NCI-H2029 (cell line): ENCODE measurements at places on chromosomes 11 and 22.

DNA sequence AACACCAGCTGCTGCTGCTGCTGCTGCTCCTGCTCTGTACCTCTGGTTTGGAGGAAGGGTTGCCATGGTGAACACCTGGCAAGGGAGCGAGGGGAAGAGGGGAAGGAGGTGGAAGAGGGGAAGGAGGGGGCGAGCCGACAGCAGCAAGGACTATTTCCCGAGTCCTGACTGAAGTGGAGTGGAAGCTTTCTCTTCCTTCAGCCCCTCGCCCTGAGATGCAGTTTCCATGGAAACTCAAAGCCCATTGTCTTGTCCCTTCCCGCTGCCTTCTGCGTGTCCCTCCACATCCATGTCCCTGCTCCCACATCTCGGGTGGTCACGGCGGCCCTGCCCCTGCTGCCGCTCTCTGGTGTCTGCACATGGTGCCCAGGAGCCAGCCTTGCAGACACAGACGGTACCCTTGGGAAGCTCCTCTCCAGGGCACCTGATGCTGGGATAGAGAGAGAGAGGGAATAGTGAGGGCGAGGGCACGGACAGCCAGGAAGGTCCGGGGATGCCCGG, 28.6 kb downstream of the FAM83F start:
- no peak for DNase-seq

- DNase-seq, result no peak
These were observed 300.4 kb downstream of the TTC28 start for GRCh38 chr22:28379075-28379779.

DNA sequence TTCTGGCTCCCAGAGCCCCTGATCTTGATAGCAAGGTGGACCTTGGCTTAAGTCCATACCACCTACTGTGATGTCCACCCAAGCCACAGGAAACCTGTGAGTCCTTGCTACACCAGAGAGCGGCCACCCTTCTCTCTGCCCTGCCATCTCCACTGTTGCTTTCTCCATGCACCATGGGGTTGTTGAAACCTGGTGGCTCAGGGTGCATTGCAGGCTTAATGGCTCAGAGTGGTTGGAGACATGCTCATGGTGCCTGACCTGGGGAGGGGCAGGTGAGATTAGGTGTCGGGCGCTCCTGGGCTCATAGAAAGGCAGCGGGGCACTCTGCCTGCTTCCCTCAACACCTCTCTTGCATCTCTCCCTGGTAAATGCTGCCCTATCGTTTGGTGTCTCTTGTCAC, 25.0 kb upstream of the CACNG2 start:
- DNase-seq, result no peak

DNA sequence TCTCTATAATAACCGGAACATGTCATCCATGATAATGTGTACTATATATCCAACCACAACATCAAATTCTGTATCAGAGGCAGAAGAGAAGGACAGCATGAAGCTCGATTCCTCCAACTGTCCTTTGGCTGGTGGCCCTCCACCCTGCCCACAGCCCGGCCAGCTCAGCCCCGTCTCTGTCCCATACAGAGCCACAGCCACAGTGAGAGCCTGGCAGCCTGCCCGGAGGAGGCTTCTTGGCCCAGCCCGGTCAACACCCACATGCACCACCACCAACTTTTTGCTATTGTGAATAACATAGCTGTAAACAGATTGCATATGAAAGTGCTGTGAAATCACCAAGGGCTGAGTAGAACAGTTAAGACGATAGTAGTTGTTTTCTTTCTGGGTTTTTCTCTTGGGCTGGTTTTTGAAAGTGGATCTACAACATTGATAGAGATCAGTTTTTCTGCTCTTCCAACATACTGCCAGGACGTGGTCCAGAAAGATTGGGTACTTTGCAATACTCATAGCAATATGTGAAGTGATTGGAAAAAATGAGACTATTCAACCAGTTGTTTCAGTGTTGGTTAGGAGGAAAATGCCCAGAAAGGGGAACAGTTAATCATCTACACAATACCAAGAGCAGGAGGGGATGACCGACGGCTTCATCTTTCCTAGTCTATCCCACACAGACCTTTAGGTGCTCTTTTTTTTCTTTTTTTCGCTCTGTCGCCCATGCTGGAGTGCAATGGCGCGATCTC, 6.9 kb upstream of the TUBA8 start:
- no peak for DNase-seq

DNA sequence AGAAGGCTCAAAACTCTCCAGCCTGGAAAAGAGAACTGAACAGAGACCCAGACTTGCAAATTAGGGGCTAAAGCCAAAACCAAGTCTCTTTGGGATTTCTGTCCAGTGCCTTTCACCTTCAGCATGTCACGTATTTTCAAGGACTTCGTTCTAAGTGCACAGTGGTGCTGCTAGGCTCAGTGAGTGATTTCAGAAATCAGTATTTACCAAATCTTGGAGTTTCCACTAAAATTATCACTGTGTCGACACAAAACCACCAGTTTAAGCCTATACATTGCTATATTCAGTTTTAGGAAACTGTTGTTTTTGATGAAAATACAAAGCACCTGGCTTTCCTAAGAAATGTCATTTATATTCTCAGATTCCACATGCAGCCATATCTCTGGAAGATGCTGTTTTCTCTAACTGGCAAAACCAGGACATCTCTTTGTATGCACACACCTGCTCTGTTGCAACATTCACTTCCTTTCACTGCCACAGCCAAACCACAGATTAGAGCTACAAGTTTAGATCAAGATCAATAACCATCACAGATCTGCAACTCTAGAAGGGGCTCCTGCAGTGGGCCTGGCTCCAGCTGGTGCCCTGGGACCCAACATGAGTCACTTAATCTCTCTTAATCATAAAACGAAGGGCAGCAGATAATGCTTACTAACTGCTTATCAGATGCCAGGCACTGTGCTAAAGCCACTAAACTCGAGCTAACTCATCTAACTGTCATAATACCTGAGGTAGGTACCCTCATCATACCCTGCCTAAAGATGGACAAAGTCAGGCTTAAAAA, 22.3 kb downstream of the SMCO4 start:
- no peak for DNase-seq

DNA sequence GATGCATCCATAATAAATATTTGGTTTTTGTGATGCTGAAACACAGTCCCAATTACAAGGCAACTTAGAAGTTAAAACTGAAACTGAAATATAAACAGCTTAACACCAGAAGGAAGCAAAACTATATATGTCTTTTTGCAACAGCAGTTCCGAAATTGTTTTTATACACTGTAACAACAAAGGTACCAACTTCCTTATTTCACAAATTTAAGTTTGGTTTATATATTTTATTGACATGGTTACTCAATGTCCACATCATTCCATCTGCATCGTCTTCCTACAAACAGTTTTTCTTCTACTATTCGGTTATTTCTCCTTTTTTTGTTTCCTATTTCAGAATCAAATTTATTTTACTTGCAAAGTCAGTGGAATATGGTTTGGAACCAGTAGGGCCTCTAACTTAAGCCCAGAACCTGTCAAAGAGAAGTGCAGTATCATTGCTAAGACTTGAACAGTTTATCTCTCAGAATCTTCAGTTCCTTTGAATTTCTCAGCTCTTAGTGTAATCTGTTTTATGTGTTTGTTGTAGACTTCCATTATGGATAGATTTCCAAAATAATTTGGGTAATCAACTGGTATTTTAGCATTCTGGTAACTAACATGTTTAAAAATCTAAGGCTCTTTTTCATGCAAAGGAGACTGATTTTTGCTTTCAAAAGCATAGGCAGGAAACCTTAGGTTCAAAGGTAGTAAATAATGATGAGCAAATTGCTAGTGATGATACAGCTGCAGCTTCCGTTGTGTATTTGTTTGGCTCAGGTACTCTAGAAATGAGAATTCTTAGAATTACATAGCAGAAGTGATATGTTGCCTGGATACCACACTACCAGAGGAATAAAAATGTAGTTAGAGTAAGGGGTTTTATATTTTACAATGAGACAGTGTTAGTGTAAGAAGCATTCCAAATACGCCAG, 8.2 kb upstream of the HSPA8 start:
- peak; percentile 32 for DNase-seq

GRCh38 chr11:35358391-35358790, 61.0 kb downstream of the SLC1A2 start:
- DNase-seq, result no peak

GRCh38 chr11:27663326-27663725, 36.9 kb downstream of the BDNF start:
- no peak for DNase-seq

DNA sequence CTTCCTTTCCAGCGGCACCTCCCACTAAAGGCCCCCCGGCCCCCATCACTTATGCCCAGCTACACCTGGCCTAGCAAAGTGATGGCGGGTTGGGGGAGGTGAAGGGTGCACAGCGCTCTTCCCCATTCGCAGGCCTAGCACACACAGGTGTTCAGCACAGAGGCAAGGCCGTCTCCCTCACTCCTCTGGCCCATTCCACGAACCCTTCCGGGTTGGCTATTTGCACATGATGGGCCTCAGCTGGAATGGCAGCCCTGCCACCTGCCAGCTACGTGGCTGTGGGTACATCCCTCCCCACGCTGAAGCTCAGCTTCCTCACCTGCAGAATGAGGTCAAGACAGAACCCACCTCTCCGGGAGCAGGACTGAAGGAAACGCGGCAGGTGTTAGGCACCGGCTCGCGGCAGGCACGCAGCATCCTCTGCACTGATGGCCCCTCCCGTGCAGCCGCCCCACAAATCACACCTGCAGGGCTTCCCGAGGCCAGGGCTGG, 4.8 kb downstream of the KIAA0930 start:
- DNase-seq, result peak; percentile 44

DNA sequence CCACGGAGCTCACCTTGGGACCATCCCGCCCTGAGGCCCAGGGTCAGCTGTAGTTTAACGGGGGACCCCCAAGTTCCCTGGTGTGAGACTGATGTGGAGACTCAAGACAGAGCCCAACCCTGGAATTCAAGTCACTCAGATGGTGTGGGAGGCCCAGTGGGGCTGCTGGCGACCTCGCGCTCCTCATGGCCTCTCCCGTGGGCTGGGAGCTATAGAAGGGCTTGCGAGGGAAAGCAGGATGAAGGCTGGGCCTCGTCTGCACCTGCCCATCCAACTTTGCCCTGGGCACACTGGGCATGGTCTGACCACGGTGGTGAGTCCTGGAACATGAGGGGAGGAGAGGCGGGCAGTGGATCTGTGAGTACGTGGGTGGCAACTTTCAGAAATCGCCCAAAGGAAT, 13.6 kb upstream of the TTLL12 start:
- DNase-seq, result no peak
